ENCODE measurements at places on chromosomes 2 and 18.

- no peak for DNase-seq
Observed at GRCh38 chr18:376311-376710, 108.5 kb upstream of the THOC1 start.

DNA sequence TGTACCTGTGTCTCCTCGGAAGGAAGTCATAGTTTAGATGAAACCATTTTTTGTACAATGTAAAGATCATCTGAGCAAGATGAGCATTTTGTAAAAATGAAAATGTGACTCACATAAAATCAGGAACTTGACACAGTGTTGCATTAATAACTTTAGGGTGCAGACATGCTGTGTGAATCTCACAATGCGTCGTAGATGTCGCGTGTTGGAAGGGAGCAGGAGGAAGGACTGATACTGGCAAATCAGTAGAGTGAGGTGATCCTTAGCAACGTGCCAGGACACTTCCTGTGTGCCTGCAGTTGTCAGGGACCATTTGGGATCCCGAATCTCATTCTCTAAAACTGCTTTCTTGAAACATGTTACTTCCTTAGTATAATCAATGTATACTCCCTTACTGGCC is 103.1 kb downstream of the SH3BP4 start:
- DNase-seq, result no peak

GRCh38 chr2:69483024-69483423 is 45.8 kb upstream of the NFU1 start:
- DNase-seq, result no peak

- no peak for DNase-seq
Observed at GRCh38 chr2:168583710-168584521, 127.8 kb downstream of the CERS6 start.

- no peak for DNase-seq
Observed at GRCh38 chr18:79355433-79356335, 40.0 kb upstream of the NFATC1 start.

- no peak for DNase-seq
Observed at GRCh38 chr2:241018051-241018891, 19.9 kb downstream of the SNED1 start.

GRCh38 chr2:172606285-172606684 is 50.4 kb downstream of the PDK1 start:
- no peak for DNase-seq

GRCh38 chr2:17416884-17417391 is 101.3 kb downstream of the RAD51AP2 start:
- DNase-seq, result no peak

Measured in NAMALWA (cell line).